ENCODE measurements at places on chromosomes 2 and 18.

DNA sequence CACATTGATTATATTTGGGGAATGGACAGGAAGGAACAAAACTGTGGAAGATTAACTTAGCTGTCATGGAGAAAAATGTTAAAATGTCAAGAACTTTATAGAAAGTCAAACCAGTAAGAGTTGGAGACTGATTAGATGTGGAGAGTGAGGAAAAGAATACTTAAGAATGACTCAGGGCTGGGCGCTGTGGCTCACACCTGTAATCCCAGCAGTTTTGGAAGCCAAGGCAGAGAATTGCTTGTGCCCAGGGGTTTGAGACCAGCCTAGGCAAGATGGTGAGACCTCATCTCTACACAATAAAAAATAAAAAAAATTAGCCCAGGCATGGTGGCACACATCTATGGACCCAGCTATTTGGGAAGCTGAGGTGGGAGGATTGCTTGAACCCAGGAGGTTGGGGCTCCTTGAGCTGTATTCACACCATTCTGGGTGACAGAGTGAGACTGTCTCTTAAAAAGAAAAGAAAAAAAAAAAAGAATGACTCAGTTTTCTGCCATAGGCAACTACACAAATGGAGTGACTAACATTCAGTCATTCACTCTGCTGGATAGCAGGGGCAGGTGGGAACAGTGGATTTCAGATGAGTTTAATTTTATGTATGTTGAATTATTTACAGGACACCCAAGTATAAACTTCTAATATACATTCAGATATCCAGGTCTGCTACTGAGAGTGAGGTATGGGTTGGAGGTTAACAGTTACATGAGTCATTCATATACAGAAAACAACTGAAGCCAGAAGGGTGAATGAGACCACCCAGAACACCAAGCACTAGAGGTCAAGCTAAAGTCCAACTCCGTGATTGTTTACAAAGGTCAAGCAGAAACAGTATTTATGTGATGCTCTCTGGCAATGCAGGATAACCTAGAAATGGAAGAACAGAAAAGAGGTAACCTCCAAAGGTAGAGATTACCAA lies 33.9 kb downstream of the ORC2 start:
- DNase-seq: no peak

DNA sequence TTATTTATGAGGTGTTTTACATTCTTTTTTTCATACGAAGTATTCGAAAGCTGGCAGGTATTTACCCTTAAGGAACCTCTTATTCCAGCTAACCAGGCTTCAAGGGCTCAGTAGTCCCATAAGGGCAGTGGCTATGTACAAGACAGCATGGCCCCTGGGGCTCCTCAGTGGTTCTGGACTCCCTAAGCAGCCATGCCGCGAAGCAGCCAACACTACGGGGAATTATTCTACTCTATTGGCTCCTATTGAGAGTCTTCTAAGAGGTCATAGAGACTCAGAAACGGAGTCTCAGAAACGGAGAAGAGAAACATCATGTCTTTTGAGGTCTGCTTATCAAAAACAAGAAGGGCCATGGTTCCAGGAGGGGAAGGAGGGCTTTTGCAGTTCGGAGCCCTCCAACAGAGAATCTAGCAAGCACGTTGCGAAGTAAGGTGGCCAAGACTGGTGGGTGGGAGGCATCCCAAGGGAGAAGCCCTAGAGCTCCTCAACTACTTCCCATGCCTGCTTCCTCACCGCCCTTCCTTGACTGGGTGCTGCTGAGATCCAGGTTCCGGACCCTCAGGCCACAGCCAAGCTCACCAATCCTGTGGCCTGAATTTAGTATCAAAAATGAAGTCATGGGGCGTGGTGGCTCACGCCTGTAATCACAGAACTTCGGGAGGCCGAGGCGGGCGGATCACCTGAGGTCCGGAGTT lies 109.7 kb downstream of the INO80D start:
- DNase-seq: no peak

GRCh38 chr18:55353806-55354205 lies 234.2 kb downstream of the TCF4 start:
- DNase-seq: no peak

DNA sequence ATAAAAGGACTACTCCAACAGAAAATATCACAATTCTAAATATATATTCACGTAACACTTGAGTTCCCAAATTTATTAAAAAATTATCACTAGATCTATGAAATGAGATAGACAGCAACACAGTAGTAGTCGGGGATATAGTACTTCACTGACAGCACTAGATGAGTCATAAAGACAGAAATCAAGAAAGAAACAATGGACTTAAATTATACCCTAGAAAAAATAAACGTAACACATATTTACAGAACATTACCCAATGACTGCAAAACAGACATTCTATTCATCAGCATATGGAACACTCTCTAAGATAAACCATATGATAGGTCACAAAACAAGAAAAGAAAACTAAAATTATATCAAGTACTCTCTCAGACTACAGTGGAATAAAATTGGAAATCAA lies 429.4 kb downstream of the MBD2 start:
- no peak for DNase-seq

DNA sequence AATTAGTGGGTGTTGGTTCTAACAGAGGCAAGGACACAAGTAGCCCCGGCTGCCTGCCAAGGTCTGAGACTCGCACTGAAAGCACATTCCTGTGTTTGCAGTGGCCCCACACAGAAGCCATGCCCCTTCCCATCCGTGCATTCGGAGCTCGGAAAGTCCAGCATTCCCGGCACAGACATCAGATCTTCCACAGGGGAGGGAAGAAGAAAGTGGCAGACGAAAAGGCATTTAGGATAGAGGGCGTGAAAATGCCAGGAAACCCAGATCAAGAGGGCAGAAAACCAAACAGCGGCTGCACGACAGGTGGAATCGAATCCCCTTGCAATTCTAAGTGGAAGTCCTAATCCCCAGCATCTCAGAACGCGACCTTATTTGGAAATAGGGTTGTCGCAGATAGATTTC lies 105.5 kb upstream of the ASB18 start:
- DNase-seq: peak; percentile 86

- peak; percentile 93 for DNase-seq
These were observed at the start of gene NEMP2 for GRCh38 chr2:190534310-190535120. TSS of gene NEMP2 (minus strand) at chr2:190534722. CDS start at chr2:190534655, 67 bp downstream.

DNA sequence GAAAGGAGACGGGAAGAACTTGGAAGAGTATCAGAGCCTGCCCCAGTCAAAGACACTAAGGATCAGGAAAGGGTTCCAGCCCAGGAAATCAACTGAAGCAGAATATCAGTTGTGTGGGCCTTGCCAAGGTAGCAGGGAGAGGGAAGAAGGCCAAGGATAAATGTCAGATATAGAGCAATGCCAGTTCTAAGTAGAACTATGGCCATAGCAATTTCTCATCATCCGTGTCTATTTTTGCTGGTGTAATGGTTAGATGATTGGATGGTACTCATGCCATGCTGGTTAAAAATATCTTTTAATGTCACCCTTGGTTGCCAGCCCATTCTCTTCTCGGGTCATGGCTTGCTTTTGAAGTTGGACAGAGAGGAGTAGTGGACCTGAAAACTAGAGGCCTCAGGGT lies 41.9 kb downstream of the MAIP1 start:
- DNase-seq: no peak

DNA sequence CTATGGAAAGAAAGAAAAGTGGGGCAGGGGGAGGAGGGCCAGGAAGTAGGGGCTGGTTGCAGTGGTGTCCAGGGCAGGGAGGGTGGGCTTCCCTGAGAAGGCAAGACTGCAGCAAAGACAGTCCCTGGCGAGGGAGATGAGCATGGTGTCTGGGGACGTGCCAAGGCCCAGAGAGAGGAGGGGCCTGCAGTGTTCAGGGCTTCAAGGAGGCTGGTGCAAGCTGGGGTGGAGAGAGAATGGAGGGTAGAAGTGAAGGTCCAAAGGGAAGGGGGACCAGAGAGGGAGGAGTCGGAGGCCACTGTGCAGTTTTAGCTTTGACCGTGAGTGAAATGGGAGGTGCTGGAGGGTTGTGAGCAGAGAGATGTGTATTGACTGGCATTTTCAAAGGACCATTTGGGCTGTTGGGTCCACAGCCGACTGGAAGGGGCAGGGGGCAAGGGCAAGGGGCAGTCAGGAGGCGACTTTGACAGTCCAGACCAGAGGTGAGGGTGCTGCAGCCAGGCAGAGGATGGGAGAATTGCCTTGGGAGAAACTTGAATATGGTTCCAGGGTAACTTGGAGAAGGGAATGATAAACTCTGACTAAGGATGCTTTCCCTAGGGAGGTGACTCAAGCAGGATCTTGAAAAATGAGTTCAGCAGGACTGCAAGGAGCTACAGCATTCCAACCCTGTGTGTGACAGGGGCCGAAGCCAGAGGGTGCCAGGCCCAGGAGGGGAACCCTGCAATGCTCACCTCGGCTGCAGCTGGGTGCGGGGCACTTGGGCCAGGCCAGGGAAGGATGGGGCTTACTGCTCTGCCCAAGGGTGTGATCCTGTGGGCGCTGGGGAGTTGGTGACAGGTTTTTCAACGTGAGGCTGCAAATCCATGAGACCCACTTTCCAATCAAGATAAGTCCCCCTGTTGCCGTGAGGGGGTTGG lies 177.1 kb upstream of the HAAO start:
- no peak for DNase-seq

- peak; percentile 69 for DNase-seq
These were observed 392.4 kb downstream of the ALK start for GRCh38 chr2:29528891-29529520.

GRCh38 chr18:36676629-36677028 lies 152.2 kb downstream of the TPGS2 start:
- no peak for DNase-seq

- peak; percentile 63 for DNase-seq
These were observed 157.9 kb downstream of the PXDN start for GRCh38 chr2:1586251-1586922.

GRCh38 chr2:9060819-9061218 lies 57.3 kb upstream of the MBOAT2 start:
- no peak for DNase-seq

- DNase-seq: no peak
These were observed 201.9 kb upstream of the RBMS1 start for GRCh38 chr2:160695402-160696086.

DNA sequence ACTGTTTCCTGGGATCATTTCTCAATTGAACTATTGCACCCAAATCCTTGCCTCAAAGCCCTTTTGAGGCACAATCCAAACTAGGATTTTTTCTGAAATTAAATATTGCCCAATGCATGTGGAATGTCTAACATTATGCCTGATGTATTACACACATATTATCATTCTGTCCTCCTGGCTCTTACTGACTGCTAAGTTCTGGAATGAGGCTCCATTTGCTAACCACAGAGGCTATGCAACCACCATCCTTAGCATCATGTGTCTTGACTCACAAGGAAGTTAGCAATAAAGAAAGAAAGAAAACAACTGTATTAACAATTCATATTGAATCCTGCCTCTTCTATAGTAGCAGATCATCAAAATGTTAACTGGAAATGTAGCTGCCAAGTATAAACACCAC lies 1142.7 kb downstream of the CNTNAP5 start:
- DNase-seq: no peak

- no peak for DNase-seq
These were observed 10.1 kb upstream of the CCDC138 start for GRCh38 chr2:108776475-108776874.

- DNase-seq: no peak
These were observed 95.5 kb downstream of the ZNF521 start for GRCh38 chr18:25256439-25256838.

DNA sequence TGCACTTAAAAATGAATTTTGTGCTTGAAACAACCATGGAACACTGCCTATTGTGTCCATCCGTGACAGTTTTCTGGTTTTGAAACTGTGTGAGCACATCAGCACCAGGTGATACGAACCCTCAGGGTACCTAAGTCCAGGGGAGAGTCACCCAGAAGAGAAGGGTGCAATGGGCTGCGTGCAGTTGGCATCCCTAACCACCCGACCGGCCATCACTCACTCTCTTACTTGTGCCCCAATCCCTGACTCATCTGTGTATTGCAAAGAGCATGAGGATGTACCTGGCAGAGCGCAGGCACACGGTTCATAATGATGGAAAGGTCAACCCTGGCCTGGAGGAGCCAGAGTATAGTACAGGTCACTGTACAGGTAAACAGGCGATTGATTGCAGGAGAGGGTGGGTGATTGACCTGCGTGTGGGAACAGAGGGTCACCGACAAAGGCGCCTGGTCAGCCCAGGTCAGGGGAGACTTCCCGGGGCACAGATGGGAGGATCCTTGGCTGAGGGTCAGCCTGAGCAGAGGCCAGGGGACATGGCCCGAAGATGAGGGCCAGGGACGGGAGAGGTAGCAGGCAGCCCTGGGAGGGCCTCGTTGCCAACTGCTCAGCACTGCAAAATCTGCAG lies 160.3 kb downstream of the SEPTIN10 start:
- peak; percentile 32 for DNase-seq

- no peak for DNase-seq
These were observed 84.5 kb downstream of the COL5A2 start for GRCh38 chr2:189095101-189095500.

DNA sequence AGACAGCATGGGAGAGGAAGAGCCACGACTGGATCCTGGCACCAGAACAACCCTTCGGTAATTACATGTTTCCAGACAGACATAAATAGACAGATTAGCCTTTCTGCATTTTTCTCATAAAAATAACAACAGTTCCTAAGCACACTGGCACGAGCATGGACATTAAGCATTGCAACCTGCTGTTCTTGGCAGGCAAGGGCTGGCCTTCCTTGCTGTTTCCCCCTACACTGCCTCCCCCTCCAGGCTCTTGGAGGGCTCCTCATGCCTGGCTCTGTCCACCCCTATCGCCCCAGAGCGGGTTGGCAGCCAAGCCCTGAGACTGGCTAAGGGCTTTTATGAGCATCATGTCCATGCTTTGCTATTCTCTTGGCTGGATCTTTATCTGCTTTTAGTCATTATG lies 89.6 kb downstream of the TTC32 start:
- no peak for DNase-seq
